Brain pericyte (primary cell): ENCODE measurements at places on chromosomes 13 and 19.
A peak's percentile ranks its signal among the peaks of the same experiment; 100 is the strongest.

DNA sequence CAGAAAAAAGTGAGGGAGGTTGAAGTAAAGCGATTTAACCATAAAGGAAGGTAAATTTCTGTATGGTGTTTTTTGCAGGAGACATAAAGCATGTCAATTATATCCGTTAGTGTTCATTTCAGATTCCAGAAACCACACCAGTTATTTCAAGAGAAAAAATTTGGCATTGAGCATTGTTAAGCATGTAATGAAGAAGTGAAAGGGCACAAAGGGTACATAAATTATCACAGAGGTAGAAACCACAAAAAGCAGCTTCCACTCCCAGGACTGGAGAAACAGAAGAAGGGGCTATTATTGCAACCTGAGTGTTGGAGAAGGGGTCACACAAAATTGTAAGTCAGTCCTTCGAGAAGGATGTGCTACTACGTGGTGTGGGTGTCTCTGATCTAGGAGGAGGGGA is 72.2 kb upstream of the DACH1 start:
- DNase-seq, result no peak

DNA sequence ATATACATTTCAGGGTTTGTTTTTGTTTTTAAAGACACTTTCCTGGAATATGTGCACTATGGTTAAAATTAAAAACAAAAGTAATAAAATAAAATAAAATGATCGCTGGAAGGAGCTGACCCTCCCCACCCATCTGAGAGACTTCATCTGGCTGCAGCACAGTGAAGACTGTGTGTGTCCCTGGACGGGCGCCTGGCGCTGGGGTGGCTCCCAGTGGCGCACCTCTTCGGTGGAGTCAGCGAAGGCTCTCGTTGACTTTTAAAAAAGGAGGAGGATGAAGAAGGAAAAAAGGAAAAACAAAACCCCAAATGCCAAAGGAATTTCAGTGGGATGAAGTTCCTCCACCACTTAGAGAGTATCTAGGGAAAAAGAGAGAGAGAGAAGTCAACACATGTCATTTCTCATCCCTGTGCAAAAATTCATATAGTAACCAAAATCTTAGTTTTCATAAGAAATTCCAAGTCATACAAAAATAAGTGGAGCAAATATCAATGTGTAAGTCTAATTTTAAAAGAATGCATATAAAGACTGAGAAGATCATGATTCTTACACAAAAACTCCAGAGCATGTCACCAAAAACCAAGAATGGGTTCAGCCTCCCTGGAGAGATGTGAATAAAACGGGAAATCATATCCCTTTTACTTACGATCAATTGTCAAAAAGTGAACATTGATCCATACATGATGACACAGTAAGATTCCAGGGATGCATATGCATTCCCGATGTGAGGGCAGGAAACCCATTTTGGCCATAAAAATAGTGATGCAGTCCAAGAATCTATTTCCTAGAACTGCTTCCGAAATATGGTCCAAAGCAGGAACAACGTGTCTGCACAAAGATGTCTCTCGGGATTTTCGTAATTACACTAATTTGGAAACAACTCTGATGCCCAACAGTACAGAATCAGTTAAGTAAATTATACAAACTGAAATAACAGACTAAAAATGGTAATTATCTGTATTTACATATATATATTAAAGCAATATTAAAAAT is 123.8 kb downstream of the STK24 start:
- DNase-seq, result no peak

DNA sequence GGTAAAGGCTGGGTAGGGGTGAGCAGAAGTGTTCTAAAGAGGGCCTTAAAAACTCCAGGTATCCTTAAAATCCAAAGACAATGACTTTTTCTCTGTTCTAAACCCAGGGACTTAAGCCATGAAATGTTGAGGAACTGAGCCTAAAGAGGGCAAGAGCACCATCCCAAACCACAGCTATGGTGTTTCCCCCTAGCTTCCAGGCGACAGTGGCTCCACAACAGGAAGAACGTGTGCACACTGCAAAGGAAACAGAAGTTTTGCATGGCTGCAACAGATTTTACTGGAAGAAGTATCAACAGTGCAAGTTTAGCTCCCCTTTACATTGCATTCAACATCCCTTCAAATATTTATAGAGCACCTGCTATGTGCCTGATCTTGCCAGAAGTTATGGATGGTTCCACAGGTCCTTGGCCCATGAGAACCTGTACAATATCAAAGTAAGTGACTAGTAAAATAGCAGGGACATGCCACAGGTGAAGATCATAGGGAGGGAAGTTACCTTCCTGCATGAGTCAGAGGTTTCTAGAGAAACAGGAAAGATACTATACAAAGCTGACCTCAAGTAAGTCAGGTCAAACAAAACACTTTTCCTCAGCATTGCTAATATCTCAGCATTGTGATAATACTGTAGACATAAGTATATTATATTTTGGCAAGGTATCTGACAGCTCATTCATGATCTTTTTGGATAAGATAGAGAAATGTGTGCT is 8.4 kb upstream of the KCTD12 start:
- no peak for DNase-seq

- no peak for DNase-seq
Measured at GRCh38 chr19:290372-291005, 714 bp downstream of the PLPP2 start.

- DNase-seq, result no peak
Measured at GRCh38 chr19:31483226-31483857, 134.1 kb upstream of the TSHZ3 start.

- DNase-seq, result no peak
Measured at GRCh38 chr19:24140591-24140990, 53.6 kb downstream of the ZNF254 start.

GRCh38 chr13:34364633-34365032 is 546.7 kb downstream of the RFC3 start:
- no peak for DNase-seq

- no peak for DNase-seq
Measured at GRCh38 chr19:2487842-2488241, 11.9 kb downstream of the GADD45B start.

- no peak for DNase-seq
Measured at GRCh38 chr19:1130771-1131717, 27.2 kb downstream of the GPX4 start.

DNA sequence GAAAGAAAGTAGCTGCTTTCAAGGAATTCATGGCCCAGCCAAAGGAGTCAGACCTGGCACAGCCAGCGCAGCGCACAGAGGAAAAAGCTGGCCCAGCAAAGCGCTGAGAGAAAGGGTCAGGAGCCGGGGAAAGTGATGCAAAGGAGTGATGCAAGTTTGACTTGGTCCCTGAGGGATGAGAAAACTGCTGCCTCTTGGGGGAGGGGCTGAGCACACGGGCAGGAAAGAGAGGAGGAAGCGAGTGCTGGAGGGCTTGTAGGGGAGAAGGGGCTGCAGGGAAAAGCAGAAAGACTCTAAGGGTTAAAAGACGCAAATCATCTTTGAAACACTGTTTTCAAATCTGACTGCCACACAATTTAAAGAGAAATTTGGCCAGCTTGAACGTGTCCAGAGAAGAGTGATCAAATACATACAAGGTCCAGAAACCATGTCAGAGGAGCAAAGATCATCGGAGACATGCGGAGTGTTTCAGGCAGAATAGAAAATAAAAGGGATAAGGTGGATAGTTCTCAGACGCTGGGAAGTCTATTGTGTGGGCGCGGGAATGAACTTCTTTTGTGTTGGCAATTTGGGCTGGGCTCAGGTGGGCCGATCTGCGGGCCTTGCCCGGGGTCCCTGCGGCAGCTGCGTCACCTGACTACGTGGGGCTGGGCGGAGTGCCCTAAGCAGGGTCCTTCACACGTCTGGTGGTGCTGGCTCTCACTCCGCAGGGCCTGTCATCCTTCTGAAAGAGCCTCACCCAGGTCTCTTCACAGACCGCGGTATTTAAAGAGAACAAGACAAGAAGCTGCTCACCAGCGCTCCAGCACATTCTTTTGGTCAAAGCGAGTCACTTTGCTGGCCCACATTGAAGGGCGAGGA is 18.1 kb downstream of the N4BP2L1 start:
- peak; percentile 42 for DNase-seq

DNA sequence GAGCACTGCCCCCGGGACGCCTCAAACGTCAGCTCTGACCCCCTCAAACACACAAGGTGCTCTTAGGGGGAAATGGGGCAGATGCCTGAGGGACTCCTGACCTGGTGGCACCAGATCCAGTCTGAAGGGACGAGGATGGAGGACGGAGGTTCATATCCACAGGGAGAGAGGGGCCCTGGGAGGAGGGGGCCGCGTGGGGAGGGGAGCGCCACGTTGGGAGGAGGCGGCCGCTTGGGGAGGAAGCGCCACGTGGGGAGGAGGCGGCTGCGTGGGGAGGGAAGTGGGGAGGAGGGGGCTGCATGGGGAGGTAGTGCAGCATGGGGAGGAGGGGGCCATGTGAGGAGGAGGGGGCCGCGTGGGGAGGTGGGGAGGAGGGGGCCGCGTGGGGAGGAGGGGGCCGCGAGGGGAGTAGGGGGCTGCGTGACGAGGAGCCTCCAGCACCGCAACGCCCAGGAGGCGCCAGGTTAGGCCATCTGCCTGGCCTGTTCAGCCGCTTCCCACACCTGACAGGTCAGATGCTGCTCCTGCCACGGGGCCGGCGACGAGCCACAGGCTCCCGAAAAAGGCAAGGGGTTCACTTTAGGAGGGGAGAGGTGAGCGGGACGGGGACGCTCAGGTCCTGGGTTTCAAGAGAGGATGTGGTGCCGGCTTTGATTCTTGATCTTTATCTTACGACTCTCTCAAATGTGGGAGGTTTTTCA is 36.7 kb upstream of the C13orf46 start:
- DNase-seq, result no peak

DNA sequence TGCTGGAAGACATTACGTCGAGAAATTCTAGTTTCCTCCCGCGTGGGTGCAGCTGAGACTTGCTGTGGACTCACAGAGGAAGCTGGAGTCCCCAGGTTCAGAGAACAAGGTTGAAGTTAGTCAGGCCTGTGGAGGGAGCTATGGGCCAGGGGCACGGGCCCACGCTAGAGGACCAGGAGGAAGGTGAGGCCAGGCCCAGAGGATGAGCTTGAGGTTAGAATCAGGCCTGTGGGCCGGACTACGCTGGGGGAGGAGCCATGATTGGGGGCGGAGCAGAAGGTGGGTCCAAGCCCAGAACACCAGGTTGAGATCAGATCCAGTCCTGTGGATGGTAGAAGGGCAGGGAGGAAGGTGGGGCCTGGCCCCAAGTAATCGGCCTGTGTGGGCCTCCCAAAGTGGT is 32.6 kb downstream of the ZNF846 start:
- no peak for DNase-seq

DNA sequence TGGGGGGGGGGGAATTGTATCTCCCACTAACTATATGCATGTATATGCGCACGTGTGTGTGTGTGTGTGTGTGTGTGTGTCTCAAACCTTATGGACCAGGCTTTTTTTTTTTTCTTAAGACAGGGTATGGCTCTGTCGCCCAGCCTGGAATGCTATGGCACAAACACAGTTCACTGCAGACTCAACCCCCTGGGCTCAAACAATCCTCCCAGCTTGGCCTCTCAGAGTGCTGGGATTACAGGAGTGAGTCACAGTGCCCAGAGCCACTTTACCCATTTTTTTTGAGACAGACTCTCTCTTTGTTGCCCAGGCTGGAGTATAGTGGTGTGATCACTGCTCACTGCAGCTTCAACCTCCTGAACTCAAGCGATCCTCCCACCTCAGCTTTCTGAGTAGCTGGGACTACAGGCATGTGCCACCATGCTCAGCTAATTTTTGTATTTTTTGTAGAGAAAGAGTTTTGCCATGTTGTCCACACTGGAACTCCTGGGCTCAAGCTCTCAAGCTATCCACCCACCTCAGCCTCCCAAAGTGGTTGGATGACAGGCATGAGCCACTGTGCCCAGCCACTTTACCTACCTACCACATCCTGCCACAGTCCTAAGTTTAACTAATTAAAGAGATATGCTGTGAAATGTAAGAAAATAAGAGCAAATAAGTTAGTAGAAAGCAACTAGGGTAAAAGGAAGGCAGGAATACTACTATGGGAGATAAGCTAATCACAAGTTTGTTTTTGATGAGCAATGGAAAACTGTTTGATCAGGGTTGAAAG is 2.4 kb downstream of the ZMYM5 start:
- DNase-seq, result no peak

DNA sequence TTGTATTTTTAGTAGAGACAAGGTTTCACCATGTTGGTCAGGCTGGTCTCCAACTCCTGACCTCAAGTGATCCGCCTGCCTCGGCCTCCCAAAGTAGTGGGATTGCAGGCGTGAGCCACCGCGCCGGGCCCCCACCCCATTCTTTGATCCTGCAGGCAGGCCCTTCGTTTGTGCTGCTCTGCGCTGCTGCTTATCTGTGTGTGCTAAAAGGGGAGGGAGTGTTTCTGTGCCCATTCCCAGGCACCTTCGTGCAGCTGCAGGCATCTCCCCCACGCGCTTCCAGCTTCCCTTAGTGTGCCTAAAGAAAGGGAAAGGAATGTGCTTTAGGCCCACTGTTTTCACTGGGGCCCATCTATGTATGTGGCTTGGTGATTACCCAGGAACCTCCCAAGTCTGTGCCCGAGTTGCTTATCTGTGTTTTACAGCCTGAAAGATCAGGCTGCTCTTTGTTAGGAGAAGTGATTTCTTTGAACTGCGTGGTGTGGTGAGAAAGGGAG is 27.2 kb downstream of the EPN1 start:
- DNase-seq, result no peak

DNA sequence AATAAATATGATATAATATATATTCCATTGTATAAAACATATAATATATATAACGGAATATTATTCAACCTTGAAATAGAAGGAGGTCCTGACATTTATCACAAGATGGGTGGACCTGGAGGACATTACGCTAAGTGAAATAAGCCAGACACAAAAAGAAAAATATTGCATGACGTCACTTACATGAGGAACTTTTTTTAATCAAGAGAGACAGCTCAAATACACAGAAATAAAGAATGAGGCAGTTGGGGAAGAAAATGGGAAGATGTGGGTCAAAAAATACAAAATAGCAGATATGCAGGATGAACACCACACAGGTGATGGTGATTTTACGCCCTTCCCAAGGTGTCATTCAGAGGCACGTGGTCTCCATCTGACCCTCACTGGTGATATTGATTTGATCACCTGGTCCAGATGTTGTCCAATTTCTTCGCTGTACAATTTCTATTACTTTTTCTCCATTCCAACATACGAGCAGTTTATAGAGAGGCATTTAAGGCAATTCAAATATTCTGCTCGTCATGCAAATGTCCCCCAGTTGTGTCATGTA is 513 bp upstream of the ZNF317 start:
- DNase-seq, result no peak

DNA sequence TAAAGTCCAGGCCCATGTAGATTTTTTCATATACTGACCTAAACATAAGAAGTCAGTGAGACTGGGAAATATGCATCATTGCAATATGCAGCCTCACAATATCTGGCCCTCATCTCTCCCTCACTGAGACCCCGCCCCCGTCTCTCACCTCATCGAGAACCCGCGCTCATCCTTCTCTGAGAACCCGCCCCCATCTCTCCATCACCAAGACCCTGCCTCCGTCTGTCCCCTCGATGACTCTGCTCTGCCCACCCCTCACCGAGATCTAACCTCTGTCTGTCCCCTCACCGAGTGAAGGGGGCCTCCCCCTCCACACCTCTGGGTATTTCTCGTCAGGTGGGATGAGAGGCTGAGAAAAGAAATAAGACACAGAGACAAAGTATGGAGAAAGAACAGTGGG is 20.5 kb upstream of the ZNF846 start:
- no peak for DNase-seq
